ENCODE measurements at places on chromosomes 12 and 14.

DNA sequence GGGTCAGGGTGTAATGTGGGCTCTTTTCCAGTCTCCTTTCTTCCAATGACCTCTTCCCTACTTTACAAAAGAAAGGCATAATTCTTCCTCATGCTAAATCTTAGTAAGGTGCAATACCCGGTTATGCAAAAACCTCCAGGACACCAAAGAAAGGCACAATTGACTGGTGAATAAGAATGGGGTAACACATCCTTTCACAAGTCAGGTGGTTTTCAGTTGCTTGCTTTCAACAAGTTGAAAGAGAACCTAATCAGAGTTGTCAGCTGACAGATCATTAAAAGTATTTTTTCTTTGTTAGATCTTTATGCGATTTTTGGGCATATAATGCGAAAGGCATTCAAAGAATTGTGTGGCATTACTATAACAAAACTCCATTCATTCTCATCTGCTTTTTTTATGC is 1.3 kb upstream of the AEBP2 start:
- H3K4me1 ChIP-seq: peaks cover 20% of the 10 kb centered on the region
- no peak for DNase-seq
- no peak overlapping the region for H3K4me3 ChIP-seq
- peaks cover 13% of the 10 kb centered on the region for H3K27me3 ChIP-seq
- H3K27ac ChIP-seq: no peak overlapping the region

DNA sequence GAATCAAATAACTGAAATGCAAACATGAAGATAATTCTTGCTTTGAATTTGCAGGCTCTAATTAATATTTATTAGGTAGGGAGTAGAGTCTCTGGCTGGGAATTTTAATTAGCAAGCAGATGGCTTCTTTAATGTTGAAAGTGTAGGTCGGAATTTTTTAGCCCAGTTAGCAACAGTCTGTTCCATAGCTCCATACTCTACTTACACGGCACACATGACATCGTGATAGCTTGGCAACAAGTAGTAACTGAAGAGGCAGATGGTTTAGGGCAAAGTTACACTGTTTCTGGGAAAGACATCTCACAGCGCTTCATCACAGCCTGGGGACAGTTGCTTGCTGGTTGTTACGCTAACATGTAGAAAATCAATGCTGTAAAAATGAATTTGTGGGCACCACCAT is 710.7 kb downstream of the GALC start:
- no peaks in the 10 kb centered on the region for H3K4me1 ChIP-seq
- H3K27me3 ChIP-seq: no peaks in the 10 kb centered on the region
- H3K36me3 ChIP-seq: no peaks in the 10 kb centered on the region
- H3K27ac ChIP-seq: no peak overlapping the region
- no peak for DNase-seq
- no peak overlapping the region for H3K4me3 ChIP-seq

DNA sequence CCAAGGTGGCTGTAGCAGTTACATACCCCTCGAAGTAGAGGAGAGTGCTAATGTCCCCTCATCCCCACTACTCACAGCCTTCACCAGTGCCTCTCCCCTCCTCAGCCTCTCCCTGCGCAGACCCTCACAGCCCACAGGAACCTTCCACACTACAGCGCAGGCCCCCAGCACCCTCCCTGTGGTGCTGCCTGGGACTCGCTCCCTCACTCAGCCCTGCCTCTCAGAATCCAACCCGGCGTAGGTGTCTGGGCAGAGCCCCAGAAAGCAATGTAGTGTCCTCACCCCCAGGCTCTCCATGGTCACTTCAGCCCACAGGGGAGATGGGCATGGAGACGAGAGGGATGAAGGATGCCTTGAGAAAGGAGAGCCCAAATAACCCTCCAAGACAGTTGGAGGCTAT is 10.9 kb upstream of the ZNF740 start:
- DNase-seq: no peak
- peaks cover 17% of the 10 kb centered on the region for H3K27me3 ChIP-seq
- H3K4me3 ChIP-seq: no peak overlapping the region
- H3K27ac ChIP-seq: no peak overlapping the region

GRCh38 chr14:29649170-29649569 is 278.5 kb downstream of the PRKD1 start:
- H3K4me3 ChIP-seq: no peak overlapping the region
- peaks cover 13% of the 10 kb centered on the region for H3K36me3 ChIP-seq
- DNase-seq: no peak
- no peaks in the 10 kb centered on the region for H3K4me1 ChIP-seq

DNA sequence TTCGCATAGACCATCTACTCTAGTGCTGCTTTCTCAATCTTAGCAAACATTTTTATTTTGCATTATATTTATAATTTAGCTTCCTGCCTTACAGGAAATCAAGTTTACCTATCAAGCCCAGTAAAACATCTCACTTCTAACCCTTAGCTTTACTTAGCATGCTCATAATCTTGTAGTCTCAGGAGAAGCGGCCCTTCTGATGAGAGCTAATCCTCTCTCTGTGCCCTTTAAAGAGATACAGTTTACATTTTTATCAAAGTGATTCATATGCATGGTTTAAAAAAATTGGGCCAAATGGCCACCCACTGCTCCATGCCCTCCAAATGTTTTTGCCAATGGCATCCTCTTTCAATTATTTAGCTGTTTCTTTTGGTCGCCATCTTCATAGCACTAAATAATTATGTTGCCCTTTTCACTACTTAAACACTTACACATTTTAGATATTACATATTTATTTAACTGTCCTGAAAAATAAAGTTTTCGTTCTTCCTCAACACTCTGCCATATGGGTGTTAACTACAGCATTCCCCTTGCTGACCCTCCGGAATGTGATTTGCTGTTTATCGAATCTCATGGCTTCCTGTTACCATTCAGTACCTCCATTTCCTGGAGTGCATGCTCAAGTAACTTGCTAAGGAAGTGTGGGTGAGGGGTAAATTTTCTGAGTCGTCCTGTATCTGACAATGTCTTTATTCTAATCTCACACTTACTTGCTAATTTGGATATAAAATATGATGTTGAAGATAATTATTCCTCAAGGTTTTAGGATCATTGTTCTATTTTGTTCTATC is 29.3 kb downstream of the YLPM1 start:
- peaks cover 14% of the 10 kb centered on the region for H3K36me3 ChIP-seq
- peak overlapping the region; percentile 63 for H3K4me3 ChIP-seq
- H3K27ac ChIP-seq: peak overlapping the region; percentile 99
- peaks cover 50% of the 10 kb centered on the region for H3K4me1 ChIP-seq

- H3K36me3 ChIP-seq: no peaks in the 10 kb centered on the region
- no peak overlapping the region for H3K27ac ChIP-seq
- no peak overlapping the region for H3K4me3 ChIP-seq
- H3K4me1 ChIP-seq: no peaks in the 10 kb centered on the region
These were observed 39.5 kb downstream of the SCARB1 start for GRCh38 chr12:124824195-124824594.

DNA sequence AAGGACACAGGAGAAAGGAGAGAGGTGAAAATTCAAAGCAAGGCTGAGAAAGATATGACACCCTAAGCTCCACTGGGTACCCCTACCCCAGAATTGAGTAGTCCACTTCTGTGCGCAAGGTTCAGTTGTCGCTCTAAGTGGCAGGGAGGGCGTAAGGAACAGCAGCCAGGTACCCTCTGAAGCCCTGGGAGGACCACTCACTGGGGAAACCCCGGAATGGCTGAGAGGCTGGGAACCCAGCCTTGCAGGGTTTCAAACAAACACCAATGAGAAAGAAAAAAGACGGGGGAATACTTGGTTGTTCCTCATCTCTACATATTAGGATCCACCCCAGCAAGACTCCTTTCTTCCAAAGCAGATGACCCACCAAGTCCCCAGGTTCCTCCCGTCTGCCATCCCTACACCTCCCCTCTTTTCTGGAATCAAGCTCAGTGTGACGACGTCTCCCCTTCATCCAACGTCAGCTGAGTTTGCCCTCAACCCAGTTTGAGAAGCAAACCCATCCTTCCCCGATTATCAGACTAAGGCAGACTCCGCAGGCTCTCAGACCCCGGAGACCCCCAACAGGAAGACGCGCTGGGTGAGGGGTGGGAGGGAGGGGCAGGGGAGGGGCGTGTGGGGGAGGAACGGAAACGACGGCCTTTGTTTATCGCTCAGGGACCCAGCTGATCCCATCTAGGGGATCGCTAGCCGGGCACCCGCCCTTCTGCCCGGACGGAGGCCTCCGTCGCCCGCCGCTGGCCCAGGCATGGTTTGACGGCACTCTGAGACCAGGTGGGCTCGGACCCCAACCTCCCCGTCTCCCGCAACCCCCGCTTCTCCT is 795 bp downstream of the LMBR1L start:
- peak overlapping the region; percentile 96 for H3K27ac ChIP-seq
- peaks cover 11% of the 10 kb centered on the region for H3K27me3 ChIP-seq
- H3K4me1 ChIP-seq: peaks cover 40% of the 10 kb centered on the region
- DNase-seq: peak; percentile 26
- peaks cover 4% of the 10 kb centered on the region for H3K36me3 ChIP-seq

DNA sequence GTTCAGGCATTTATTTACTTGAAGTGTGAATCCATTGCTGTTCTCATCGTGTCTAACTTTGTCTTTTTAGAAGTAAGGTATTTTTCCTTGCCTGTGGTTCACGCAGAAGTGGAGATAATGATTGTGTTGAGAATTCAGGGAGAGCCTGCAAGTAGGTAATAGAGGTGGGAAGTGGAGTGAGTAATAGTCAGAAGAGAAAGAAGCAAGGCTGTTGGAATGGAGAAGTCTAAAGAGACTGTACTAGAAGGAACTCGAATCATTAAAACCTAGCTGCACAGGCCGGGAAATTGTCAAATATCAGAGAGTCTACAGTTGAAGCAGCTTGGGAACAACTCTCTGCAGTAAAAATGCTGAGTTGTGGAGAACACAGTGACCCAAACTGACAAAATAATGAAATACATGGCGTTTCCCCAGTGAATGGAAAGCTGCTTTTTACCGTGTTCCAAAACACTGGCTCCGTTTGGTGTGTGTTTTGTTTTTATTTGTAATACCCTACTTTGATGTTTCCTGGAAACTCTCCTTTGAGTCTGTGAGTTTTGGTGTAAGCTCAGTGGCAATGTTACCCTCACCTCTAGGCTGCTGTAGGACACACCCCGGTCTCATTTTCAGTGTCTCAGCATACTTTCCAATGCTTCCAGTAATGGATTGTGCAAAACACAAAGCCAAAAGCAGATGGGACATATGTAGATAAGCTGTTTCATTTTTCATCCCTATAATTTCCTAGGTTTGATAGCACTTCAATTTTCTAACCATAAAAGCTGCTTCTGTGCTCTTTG is 146.6 kb downstream of the CRADD start:
- no peaks in the 10 kb centered on the region for H3K4me1 ChIP-seq
- H3K27me3 ChIP-seq: no peaks in the 10 kb centered on the region
- no peak for DNase-seq
- H3K36me3 ChIP-seq: no peaks in the 10 kb centered on the region
- H3K27ac ChIP-seq: no peak overlapping the region

DNA sequence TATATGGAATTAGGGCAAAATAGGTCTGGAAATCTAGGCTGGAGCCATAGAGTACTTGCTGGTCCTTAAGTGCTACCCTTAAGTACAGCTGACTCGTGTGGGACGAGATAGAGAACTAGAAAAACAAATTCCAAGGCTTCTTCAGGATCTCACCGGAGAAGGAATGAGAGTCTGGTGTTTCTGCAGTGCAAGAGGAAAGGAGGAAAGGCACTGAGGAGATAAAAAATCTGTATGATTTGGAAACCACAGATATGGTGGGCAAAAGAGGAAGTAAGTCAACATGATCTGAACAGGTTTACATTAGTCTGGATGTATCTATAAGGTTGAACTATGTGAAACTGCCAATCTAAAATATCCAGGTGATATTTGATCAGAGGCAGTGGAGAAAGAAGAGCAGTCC is 134.4 kb upstream of the SOX5 start:
- H3K27ac ChIP-seq: no peak overlapping the region
- H3K4me1 ChIP-seq: no peaks in the 10 kb centered on the region
- no peak overlapping the region for H3K4me3 ChIP-seq
- no peak for DNase-seq
- H3K36me3 ChIP-seq: no peaks in the 10 kb centered on the region

DNA sequence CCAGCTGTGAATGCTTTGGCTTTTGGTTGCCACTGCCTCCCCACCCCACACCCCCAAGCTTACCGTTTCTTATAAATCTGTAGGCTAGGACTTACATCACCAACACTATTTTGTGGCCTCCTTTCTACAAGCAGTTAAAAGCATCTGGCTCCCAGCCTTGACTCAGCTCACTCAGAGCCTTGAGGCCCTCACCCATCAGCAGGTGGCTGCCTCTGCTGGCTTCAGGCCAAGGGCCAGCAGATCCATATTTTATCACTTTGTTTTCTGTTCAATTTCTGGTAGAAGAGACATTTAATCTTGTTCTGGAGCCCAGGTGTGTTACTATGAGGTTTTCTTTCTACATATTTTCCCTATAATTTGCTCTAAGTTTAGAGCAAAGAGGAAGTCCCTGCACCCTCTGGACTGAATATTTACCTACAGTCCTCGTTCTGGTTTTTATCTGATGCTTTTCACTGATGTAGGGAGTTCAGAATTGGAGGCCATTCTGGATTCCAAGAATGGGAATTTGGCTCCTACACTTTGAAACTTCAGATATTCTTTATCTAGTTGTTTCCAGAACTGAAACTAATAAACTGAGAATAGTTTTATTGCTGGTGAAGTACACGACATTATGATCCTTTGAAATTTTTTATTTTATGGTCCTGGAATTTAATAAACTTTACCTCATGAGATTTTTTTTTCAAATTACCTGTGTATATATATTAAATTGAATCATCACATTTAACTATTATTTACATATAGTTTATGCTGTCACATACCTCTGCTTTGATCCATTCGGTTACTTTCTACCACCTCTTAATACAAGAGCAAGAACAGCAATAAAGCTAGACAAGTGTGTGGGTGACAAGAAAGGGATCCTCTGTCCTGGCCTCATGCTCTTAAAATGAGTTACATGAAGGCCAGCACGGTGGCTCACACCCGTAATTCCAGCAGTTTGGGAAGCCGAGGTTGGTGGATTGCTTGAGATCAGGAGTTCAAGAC is 22.2 kb downstream of the PLBD1 start:
- no peaks in the 10 kb centered on the region for H3K27me3 ChIP-seq
- H3K36me3 ChIP-seq: peaks cover 4% of the 10 kb centered on the region
- no peaks in the 10 kb centered on the region for H3K4me1 ChIP-seq
- H3K4me3 ChIP-seq: no peak overlapping the region
- DNase-seq: no peak
- H3K27ac ChIP-seq: no peak overlapping the region

- H3K27ac ChIP-seq: no peak overlapping the region
- H3K36me3 ChIP-seq: peaks cover 10% of the 10 kb centered on the region
- no peak for DNase-seq
- H3K27me3 ChIP-seq: peaks cover 15% of the 10 kb centered on the region
- H3K4me3 ChIP-seq: no peak overlapping the region
These were observed 32.7 kb upstream of the TEX22 start for GRCh38 chr14:105365681-105366080.

- DNase-seq: no peak
- peaks cover 1% of the 10 kb centered on the region for H3K27me3 ChIP-seq
- H3K36me3 ChIP-seq: no peaks in the 10 kb centered on the region
- peak overlapping the region; percentile 94 for H3K27ac ChIP-seq
- H3K4me1 ChIP-seq: peaks cover 8% of the 10 kb centered on the region
- H3K4me3 ChIP-seq: no peak overlapping the region
These were observed 218.8 kb downstream of the BTG1 start for GRCh38 chr12:91926848-91927247.

Data from endothelial cell (in vitro differentiated cells).